ENCODE measurements at places on chromosomes 2 and 18.

DNA sequence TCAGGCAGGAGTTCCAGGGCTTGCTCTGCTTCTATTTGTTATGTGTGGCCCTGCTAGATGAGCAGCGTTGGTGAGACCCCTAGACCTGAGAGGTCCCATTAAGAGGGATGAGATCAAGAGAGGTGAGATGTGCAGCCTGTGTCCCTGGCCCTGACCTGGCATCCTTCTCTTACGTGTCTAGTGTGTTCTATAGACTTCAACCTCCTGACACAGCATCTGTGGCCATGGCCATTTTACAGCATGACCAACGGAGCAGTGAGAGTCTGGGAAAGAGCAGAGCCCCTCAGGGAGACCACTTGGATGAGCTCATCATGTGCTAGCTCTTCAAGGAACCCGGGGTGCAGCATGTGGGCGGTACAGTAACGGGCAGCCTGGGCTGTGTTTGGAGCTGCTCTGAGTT is 32.7 kb upstream of the ASPRV1 start:
- no peak for DNase-seq

DNA sequence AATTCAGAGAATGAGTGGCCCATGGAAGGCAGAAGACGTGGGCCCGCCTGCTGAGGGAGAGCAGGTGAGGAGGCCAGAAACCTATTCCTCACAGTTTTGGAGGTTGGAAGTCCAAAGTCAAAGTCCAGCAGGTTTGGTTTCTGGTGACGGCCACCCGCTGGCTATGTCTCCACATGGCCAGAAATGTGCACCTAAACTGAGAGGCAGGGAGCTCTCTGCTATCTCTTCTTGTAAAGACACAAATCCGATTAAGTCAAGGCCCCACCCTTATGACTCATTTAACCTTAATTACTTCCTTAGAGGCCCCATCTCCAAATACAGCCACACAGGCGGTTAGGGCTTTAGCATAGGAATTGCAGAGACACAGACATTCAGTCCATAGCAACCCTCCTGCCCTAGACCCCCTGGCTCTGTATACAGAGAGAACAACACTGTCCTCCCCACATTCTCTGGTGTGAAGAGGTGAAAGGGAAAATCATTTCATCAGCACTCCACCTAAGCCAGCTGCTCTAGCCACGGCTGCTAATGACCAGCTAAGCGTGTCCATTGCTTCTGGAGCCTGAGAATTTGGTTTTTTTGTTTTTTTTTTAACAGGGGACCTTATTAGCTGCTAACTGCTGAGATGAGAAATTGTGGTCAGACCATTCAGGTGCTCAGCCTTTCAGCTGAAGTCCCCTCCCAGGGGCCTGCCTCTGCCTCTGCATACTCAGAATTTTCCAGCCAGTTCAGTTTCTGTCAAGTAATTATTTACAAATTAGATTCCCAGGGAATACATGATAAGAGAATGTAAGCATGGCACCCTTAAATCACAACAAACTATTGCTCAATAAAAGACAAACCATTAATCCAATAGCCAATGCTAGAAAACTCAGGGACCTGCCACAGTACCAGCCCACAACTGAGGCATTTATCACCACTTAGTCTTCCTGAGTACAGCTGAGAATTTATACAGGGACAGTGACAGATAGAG is 368.7 kb upstream of the ID2 start:
- DNase-seq: peak; percentile 79

DNA sequence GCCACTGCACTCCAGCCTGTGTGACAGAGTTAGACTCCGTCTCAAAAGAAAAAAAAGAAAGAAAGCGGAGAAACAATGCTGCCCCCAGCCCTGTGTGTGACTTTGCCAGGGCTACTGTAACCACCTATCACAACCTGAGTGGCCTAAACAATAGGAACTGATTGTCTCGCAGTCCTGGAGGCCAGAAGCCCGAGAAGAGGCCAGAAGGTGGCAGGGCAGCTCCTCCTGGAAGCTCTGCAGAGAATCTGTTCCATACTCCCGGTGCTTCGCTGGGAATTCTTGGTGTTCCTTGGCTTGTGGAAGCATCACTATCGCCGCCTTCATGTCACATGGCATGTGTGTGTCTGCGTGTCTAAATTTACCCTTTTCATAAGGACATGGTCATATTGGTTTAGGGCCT is 14.4 kb upstream of the RAB17 start:
- peak; percentile 58 for DNase-seq

DNA sequence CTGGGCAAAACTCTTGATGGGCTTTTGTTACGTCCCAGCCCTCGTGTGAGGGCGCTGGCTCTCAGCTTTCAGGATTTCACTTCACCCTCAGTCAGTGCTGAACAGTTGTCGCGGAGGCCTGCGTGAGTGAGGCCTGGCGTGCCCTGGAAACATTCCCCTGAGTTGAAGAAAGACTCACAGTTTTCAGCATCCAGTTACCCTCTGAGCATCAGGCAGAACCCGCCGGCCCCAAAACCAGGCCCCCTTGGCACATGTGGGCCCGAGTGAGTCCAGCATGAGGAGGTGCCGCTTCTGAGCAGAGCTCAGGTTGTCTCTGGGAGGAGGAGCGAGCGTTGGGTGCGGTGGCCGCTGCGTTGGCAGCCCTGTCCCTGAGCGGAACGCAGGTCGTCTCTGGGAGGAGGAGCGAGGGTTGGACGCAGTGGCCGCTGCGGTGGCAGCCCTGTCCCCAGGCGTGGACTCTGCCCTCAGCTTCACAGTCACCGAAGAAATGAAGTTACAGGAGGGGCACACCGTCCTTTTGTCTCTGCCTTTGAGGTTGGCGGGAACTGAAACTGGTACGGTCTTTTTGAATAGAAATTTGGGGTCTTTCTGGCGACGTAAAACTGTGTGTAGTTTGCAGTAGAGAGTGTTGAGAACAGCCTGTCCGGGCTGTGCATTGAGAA is at the start of gene NEU4:
Gene NEU4, plus strand, starts transcription at position 473 of the 662 bp plus-strand sequence. CDS start 5,292 bp downstream, outside the sequence.
- peak; percentile 58 for DNase-seq

GRCh38 chr2:238063414-238064189 is 2.8 kb downstream of the SCLY start:
- peak; percentile 37 for DNase-seq

- no peak for DNase-seq
These were observed 321.7 kb downstream of the FIGN start for GRCh38 chr2:163414121-163414520.

- peak; percentile 40 for DNase-seq
These were observed 141.6 kb downstream of the TWIST2 start for GRCh38 chr2:238989484-238989883.

GRCh38 chr2:38517284-38517683 is 85.4 kb downstream of the HNRNPLL start:
- peak; percentile 28 for DNase-seq

- DNase-seq: peak; percentile 67
These were observed 89.4 kb downstream of the CELF4 start for GRCh38 chr18:37476182-37476581.

All from islet precursor cell (in vitro differentiated cells).